ENCODE measurements at places on chromosomes 5 and 9.

GRCh38 chr9:123058834-123059233, 25.4 kb downstream of the GPR21 start:
- no peak for DNase-seq

- DNase-seq, result no peak
These were observed 419.0 kb upstream of the DAB2 start for GRCh38 chr5:39843767-39844166.

GRCh38 chr5:109006129-109006528, 258.4 kb downstream of the FER start:
- no peak for DNase-seq

GRCh38 chr5:172111852-172112225, 76.2 kb downstream of the STK10 start:
- DNase-seq, result no peak

DNA sequence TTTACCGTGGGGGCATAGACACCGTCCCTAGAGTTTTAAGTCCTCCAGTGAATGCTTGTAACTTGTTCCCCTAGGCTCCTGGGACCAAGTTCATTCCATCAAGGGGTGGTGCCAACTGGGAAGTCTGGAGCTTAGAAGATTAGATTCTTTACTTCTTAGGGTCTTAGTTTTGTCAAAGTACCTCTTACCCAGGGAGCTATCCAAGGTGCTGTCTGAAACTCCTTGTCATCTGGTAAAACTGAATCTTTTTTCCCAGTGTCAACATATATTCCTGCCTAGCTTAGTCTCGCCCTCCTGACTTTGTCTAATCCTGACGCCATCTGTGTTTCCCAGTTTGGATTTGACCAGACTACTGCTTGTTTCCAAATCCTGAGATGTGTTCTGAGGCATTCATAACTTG, 41.6 kb downstream of the MAMDC2 start:
- no peak for DNase-seq

- DNase-seq, result no peak
These were observed 44.5 kb upstream of the PRSS3 start for GRCh38 chr9:33750839-33751339.

- no peak for DNase-seq
These were observed 61.2 kb downstream of the PIK3R1 start for GRCh38 chr5:68276740-68277139.

DNA sequence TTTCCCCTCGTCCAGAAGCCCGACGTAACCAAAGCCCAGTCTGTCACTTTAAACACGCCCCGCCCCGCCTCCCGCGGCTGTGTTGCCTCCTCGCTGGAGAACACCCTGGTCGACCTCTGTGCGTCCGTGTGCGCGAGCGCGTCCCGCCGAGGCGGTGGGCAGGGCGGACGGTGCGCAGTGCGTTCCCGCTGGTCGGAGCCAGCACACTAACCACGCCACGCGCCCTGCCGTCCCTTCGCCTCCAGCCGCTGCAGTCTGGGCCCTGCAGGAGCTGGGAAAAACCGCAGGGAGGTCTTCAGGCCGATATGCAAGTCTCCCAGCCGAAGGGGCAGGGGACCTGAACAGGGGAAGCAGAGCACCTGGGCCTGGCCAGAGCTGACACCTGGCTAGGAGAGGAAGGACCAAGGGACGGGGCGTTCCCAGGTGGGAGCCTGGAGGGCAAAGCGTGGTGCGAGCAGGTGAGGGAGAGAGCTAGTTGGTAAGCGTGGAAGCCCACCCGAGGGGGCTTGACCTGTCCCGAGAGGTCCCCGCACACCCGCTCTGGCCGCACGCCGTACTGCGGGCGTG, 1.3 kb upstream of the PHPT1 start:
- DNase-seq, result peak; percentile 94
